ENCODE measurements at places on chromosomes 2 and 18. TPM values are rescaled to one million over a fixed set of nuclear protein-coding genes. Genes with fewer than 3 reads are reported as not detected.

The DNAH6 gene
- 0.33 TPM for total RNA-seq

The ANKRD30B gene
- not detected for total RNA-seq

The CNTNAP5 gene
- total RNA-seq = 4.5 TPM

DNA sequence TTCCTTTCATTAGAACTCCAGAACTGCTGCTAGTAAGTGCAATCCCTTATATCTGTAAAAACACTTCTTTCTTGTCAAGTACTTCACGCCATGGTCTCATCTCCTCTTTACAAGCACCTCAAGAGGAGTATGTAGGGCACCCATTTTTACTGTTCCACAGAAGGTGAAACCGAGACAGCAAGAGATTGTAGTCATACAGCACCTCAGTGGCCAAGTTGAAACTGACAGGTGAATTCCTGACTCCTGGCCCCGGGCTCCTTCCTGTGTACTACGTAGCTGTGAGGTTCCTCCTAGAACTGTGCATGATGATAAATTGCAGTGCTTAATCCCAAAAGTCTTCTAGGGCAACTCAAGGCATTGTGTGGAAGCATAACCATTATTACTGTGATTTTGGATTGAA, 131.5 kb upstream of the MEIS1 start:
- peaks cover 36% of the 10 kb centered on the region for H3K4me1 ChIP-seq
- no peak for DNase-seq
- no peaks in the 10 kb centered on the region for H3K27me3 ChIP-seq

DNA sequence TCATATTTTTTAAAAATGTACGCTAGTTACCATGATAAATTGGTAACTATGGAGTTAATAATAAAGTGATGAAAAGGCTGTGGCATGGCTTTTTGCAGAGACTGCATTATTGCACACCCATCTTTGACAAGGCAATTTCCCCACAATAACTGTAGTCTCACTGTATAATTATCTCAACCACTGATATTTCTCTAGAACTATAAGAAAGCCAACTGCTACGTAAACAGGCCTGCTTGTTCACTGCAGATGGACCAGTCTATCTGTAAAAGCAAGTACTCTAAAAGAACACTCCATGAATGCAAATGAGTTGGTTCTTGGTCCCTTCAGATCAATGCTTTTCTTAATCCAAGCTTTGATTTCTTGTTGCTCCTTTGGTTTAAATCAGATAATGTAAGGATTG, 218.7 kb downstream of the RBM43 start:
- no peak for DNase-seq
- H3K27ac ChIP-seq = no peak overlapping the region
- H3K27me3 ChIP-seq = no peaks in the 10 kb centered on the region
- no peaks in the 10 kb centered on the region for H3K36me3 ChIP-seq
